ENCODE measurements at places on chromosomes 4 and X.

GRCh38 chrX:107716118-107716684 is 59.4 kb downstream of the TSC22D3 start:
- no peak for DNase-seq

DNA sequence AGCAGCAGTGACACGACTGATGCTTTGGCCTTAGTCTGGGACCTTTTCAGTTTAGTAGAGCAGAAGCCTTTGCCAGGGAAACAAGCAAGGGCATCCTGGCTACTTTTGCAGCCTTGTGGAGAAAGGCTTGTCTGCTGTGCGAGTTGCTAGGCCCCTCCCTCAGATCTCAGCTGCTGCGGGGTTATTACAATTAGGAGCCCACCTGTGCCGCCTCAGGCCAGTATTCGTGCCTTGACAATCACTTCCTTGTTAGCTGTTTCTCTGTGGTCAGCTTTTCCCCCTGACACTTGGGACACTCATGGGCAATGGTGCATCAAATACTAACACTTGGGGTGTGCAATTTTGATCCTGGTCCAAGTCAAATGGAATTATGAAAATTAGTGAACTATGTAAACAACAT is 67.9 kb downstream of the SH2D1A start:
- no peak for DNase-seq

DNA sequence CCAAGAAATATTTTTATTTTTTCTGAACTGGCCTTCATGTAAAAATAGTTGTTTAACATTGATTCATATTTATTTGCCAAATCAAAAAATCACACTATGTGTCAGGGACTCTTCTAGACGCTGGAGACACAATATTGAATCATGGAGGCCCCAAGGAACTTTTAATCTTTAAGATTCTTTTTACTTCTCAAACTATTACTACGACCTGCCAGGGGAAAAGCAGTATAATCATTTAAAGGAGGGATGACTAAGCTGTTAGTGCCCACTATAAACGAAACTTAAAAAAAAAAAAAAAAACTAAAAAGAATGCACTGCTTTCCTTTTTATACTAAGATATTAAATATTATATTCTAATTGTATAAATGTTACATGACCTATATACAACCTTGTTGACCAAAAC is 84.7 kb downstream of the PPA2 start:
- DNase-seq, result no peak

DNA sequence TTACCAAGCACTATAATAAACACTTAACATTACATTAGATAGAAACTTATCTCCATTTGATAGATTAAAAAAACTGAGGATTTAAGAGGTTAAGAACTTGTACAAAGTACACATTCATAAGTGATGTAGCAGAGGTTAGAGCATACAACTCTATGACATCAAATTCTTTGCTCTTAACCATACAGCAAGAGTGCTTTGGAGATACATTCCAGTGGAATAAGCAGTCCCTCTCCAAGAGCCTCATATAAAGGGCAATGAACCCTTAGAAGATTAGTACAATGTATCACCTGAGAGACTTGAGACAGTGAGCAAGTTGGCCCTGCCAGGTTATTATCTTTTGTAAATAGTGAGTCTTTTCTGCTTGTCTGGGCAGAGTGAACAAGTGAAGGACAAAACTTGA is 600.4 kb upstream of the CT83 start:
- no peak for DNase-seq

- no peak for DNase-seq
Observed at GRCh38 chrX:15319075-15319474, 3.6 kb upstream of the ASB11 start.

DNA sequence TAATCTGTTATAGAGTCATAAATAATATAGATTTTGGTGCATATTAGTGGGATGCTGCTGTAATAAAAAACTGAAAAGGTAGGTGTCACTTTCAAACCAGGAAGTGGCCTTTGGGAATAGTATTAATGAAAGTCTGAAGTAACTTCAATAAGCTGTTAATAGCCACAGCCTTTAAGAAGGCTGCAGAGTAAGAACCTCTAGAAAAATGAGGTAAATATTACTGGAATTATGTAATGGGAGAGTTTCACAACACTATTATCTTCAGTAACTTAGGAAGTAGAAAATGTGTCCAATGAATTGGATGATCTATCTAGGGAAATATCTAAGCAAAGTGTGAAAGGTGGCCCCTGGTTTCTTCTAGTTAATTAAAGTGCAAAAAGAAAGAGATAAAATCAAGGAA is 104.7 kb downstream of the NCAPG start:
- DNase-seq, result no peak

- DNase-seq, result peak; percentile 75
Observed at GRCh38 chr4:40630335-40631021, 814 bp upstream of the RBM47 start.

GRCh38 chr4:99473131-99473530 is 37.7 kb upstream of the C4orf17 start:
- DNase-seq, result no peak

DNA sequence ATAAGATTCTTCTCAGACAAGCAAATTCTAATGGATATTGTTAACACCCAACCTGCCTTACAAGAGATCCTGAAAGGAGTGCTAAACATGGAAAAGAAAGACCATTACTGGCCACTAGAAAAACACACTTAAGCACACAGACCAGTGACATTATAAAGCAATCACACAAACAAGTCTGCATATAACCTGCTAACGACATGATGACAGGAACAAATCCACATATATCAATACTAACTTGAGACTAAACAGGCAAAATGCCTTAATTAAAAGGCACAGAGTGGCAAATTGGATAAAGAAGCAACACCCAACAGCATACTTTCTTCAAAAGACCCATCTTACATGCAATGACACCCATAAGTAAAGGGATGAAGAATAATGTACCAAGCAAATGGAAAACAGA is 100.5 kb upstream of the PCDH18 start:
- DNase-seq, result no peak

GRCh38 chr4:148716431-148717052 is 274.3 kb upstream of the NR3C2 start:
- DNase-seq, result peak; percentile 41

GRCh38 chr4:159416073-159416472 is 313.2 kb downstream of the RAPGEF2 start:
- no peak for DNase-seq

GRCh38 chr4:133147921-133148689 is 989 bp upstream of the PCDH10 start:
- DNase-seq, result peak; percentile 50

DNA sequence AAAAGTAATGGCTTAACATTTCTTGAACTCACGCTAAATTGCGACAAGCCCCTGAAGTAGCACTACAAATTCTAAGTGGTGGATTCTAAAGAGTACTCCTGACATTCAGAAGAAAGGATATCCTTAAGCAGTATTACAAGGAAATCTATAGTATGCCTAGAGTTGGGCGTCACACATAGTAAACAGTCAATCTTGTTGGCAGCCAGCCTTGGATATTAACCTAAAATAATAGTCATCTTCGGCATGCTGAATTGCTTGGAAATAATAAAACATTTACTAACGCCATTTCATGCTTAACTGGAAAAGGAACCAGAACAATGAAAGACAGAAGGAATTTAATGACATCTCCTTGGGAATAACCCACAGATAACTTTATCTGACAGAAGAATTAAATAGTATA is 18.6 kb downstream of the ATP8A1 start:
- no peak for DNase-seq

- DNase-seq, result no peak
Observed at GRCh38 chr4:121728798-121729226, 32.0 kb upstream of the ANXA5 start.

DNA sequence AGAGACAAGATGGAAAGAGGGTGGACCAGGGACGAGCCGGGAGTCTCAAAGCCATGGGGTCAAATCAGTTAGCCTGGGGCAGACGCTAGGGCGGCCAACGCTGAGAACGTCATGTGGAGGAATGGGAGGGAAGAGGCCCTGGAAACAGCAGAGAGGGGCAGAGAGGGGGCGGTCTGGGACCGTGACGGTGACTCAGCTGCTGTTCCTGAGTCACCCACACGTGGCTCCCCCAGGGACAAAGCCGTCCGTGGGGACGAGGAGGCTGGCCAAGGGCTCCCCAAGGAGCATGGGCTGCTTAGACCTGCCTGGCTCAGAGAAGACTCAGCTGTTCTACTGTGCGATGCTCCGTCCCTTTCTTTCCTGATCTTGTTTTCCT is 108.4 kb upstream of the LRPAP1 start:
- DNase-seq, result no peak

DNA sequence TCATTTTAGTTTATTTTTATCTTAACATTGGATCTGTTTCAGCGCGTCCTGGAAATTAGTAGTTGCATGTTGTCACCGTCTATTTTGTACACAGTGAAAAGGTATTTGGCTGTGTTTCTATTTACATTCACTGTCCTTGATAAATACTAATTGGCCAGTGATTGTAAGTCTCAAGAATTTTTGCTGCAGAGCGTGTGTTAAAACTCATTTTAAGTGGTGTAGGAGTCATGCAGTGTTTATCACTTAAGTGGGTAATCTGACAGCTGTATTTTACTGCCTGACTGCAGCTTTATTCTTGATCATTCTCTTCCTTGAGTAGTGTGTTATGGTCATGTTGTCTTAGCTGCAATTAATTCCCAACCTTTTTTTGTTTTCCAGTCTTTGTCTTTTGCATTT is 9.8 kb downstream of the GUCY1A1 start:
- no peak for DNase-seq

Measured in Caki2 (cell line).